ENCODE measurements at places on chromosomes 2 and 18.

- DNase-seq = no peak
Measured at GRCh38 chr18:34837769-34838272, 127.7 kb downstream of the DTNA start.

- no peak for DNase-seq
Measured at GRCh38 chr18:55753643-55754263, 165.8 kb upstream of the TCF4 start.

GRCh38 chr2:204590063-204590462 is 44.8 kb downstream of the PARD3B start:
- DNase-seq = no peak

GRCh38 chr18:71442731-71443141 is 1101.4 kb downstream of the CBLN2 start:
- no peak for DNase-seq

GRCh38 chr2:138787053-138787666 is 7.0 kb upstream of the NXPH2 start:
- peak; percentile 44 for DNase-seq

DNA sequence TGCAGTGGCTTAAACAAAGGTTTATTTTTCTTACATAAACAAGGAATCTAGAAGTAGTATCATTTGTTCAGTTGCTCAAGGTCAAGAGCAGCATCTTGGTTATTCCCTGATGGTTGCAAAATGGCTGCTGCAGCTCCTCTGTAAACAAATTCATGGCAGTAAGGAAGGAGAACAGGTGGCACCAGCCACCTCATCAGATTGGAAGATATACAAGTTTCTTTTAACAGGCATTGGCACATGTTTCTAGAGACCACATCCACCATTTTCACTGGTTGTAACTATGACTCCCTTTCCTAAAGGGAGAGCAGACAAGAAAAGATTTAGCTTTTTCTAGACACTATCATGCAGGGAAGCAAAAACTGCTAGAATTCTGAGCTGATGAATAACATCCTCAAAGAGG is 46.3 kb downstream of the PKDCC start:
- DNase-seq = no peak

DNA sequence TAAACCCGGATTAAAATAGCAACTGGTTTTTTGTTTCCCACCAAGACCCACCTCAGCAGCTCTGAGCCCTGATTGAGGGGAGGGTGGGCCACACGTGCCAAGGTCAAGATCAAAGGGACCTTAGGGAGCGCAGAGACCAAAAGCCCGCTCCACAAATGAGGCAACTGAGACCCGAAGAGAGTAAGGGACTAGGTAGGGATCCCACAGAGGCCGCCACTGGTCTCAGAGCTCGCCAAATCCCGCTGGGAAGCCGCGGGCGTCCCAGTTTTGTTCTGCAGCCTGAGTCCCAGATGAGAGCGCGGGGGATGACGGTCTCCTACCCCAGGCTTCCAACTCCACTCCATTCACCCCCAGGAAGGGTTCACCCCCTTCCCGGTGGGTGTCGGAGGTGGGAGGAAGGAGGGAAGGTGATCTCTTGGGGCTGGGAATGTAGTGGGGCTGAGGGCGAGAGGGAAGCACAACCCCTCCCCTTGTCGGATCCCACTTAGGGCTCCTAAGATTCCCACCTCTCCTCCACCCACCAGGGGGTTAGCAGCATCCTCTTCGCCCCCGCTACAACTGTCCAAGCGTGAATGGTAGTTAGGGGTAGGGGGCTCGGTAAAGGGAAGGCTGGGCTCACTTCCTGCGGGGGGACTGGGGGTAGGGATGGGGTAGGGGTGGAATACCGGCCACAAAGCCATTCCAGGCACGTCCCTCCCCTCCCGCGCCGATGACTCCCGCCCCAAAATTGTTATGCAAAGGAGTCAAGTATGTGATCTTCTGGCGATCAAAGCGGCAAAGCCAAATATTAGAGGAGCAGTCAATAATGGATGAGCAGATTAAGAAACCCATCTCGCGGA is 7.3 kb upstream of the EN1 start:
- no peak for DNase-seq

- DNase-seq = peak; percentile 69
Measured at GRCh38 chr2:168336786-168337388, 89.5 kb upstream of the STK39 start.

DNA sequence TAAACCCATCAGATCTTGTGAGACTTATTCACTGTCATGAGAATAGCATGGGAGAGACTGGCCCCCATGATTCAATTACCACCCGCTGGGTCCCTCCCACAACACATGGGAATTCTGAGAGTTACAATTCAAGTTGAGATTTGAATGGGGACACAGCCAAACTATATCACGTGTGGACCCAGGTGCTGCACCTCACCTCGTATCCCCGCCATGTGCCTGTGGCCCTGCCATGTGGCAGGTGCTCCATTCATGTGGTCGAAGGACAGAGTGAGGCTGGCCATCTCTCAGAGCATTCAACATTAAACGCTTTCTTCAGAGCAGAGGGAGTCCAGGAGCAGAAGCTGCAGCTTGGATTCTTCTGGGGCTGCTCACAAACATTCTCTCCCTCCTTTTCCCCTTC is 32.3 kb downstream of the MROH2A start:
- DNase-seq = no peak

DNA sequence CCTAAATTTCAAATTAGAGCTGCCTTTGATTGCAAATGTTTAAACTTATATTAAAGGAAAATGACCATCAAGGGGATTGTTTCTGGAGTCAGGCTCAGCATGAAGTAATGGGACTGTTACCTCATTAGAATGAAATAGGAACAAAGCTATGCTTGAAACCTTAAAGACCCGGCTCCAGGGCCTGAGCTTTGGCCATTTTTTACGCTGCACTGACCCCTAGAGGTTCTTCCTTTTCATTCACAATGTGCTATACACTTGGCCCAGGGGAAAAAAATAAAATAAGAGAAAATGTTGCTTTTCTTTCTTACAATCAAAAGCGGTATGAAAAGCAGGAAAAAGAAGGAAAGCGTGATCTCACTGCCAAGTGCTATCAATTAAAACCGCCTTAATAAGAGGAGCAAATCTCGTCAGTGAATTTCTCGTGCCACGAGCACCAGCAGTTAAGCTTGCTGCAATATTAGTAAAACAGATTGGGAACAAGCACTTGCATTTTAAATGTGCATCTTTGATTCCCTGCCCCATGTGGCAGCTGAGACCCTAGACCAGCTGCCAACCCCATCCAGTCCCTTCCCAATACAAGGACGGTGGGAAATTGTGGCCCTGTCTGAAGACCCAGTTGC is 96.6 kb downstream of the MBD2 start:
- peak; percentile 41 for DNase-seq

GRCh38 chr18:22471546-22472131 is 53.9 kb upstream of the CTAGE1 start:
- no peak for DNase-seq

GRCh38 chr2:183505911-183506310 is 381.7 kb downstream of the NUP35 start:
- no peak for DNase-seq

- DNase-seq = peak; percentile 98
Measured at GRCh38 chr18:54254265-54254758, 15.0 kb upstream of the POLI start.

DNA sequence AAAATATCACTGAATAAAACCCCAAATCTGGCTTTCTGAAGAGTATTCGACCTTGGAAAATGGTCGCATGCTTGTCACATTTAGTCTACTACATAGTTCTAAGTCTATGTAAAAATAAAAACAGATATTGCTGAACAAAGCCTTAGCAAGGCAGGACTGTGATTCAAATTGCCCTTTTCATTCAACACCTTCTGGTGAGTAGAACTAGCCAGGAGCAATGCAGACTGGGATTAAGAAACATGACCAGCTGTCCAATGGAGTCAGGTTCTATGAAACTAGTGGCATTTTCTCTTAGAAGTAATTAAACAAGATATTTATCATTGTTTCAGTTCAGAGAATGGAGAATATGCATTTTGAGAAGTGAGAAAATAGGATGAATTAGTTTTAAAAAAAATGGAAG is 1260.5 kb upstream of the ACVR2A start:
- DNase-seq = no peak

DNA sequence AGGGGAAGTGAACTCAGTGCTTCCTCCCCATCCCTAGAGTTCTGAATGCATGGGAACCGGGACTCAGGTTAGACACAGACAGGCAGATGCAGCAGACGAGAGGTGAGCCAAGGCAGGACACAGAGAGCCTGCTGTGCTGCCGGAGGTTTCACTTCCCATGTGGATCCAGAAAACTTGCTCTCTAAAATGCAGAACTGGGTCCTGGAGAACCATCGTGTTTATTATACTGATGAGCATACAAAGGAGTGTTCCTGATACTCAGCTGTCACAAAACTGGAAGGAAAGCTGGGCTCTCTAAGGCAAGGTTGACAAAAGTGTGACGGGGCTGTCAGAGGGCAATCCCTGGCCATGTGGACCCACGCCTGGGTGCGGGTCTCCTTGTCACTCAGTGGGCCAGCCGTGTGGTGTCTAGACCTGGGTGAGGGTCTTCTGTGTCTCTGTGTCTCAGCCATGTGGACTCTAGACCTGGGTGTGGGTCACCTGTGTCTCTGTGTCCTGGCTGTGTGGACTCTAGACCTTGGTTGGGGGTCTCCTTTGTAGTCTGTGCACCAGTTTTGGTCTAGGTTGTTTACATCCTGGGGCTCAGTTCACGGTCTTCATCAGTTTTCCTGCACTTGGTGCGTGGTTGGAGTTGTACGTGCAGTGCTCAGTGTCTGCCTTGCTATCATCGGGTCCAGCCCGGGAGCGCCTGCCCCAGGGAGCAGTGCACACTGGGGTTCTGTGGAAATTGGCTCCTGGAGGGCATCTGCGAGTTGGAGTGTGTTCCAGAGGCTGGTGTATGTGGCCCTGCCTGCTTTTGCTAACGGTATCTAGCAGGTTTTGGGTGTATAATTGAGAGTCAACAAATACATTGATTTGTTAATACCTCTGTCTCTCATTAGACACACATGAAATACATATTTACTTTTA is 141.1 kb downstream of the ATP9B start:
- no peak for DNase-seq

- no peak for DNase-seq
Measured at GRCh38 chr2:170227507-170227947, 49.6 kb downstream of the MYO3B start.

GRCh38 chr2:85959185-85959584 is 70.4 kb upstream of the ST3GAL5 start:
- no peak for DNase-seq

GRCh38 chr2:119301413-119301812 is 65.2 kb downstream of the C2orf76 start:
- no peak for DNase-seq

- no peak for DNase-seq
Measured at GRCh38 chr2:68992933-68993332, 18.5 kb downstream of the GKN1 start.

GRCh38 chr18:45357686-45358470 is 257.4 kb upstream of the SLC14A2 start:
- DNase-seq = no peak

DNA sequence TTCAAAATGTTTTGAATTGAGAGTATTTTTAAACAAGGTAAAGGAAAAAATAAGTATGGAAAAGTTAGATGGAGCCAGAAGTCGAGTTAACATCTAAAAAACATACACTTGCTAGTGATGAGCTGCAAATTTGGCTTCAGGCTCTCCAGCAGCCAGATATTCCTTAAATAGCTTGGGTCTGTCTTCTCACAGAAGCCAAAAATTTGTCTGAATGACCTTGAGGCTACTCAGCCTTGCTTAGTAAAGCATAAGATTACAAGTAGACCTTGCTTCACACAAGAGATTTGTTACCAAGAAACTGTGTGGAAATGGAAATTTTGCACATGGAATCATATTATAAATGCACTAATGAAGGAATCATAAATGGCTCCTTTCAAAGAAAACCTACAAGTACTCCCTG is 40.8 kb upstream of the GRB14 start:
- DNase-seq = no peak

DNA sequence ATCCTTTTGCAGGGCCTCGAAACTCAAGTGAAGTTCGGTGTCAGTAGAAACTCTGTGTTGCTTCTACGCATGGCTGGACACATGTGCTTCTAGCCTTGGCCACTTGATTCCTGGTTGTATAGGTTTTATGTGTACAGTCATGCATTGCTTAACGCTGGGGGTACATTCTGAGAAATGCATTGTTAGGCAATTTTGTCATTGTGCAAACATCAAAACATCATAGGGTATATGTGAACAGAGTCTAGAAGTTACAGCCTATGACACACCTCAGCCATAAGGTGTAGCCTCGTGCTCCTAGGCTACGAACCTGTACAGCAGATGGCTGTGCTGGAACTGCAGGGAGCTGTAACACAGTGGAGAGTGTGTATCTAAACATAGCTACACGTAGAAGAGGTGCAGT is 39.4 kb downstream of the TMEM18 start:
- peak; percentile 13 for DNase-seq

- DNase-seq = no peak
Measured at GRCh38 chr2:113133704-113134598, 6.6 kb downstream of the IL1RN start.

GRCh38 chr2:138272524-138273195 is 228.9 kb upstream of the SPOPL start:
- peak; percentile 41 for DNase-seq

DNA sequence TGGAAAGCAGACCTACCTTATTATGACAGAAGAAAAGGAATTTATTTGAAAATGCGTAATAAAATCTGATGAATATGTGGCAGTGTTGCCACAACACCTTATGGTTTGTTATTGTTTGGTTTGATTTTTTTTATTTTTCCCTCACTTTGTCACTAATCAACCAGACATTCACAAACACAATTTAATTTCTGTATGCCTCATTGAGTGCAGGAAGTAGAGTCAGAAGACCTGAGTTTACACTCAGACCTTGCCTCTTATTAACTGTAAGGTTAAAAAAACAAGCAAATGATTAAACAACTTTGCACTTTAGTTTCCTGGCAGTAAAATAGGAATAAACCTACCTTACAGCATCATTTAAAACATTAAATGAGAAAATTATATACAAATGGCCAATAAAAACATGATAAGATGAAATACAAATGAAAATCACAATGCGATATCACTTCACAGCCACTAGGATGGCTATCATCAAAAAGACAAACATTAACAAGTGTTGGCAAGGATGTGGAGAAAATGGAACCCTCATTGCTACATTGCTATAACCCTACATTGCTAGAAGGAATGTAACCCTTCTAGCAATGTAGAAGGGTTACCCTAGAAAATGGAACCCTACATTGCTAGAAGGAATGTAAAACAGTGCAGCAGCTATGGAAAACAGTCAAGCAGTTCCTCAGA is 3.3 kb downstream of the SESTD1 start:
- no peak for DNase-seq

GRCh38 chr2:159859583-159859982 is 61.6 kb upstream of the CD302 start:
- DNase-seq = no peak

- no peak for DNase-seq
Measured at GRCh38 chr2:165539985-165540384, 70.5 kb downstream of the CSRNP3 start.

Measured in HepG2 (cell line).